ENCODE measurements at places on chromosomes 1 and 21.

DNA sequence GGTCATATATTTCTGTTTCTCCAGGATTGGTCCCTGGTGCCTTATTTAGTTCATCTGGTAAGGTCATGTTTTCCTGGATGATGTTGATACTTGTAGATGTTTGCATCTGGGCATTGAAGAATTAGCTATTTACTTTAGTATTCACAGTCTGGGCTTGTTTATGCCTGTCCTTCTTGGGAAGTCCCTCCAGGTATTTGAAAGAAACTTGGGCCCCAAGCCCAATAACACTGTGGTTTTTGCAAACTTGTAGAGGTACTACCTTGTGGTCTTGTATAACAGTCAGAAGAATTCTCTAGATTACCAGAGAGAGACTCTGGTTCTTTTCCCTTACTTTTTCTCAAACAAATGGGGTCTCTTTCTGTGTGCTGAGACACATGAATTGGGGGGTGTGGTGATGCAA is 251.4 kb upstream of the B3GALT2 start:
- DNase-seq, result no peak

- no peak for DNase-seq
These were observed 81.4 kb upstream of the WLS start for GRCh38 chr1:68313735-68314134.

DNA sequence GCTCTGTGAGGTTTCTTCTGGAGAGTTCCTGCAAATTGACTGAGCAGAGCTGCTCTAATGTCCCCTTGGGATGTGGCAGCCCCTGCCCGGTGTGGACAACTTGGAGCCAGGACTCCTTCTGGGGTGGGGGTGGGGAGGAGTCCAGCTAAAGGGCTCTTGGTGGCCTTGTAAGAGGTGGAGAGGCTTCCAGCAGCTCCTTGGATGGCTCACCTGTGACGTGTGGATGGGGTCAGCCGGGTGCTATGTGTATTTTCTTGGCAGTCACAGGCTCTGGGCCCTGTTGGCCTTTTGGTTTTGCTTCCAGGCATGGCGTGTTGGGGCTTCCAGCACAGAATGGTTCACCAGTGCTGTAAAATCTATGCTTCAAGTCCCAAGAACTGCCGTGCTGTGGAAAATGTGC is 38.2 kb downstream of the TRAPPC10 start:
- DNase-seq, result no peak

GRCh38 chr1:24704411-24705259 is 40.6 kb upstream of the CLIC4 start:
- DNase-seq, result peak; percentile 94

- DNase-seq, result peak; percentile 31
These were observed at the start of gene MARK1 for GRCh38 chr1:220527908-220528678. MARK1 (plus strand) TSS chr1:220528136; CDS start chr1:220528823, 687 bp downstream.

DNA sequence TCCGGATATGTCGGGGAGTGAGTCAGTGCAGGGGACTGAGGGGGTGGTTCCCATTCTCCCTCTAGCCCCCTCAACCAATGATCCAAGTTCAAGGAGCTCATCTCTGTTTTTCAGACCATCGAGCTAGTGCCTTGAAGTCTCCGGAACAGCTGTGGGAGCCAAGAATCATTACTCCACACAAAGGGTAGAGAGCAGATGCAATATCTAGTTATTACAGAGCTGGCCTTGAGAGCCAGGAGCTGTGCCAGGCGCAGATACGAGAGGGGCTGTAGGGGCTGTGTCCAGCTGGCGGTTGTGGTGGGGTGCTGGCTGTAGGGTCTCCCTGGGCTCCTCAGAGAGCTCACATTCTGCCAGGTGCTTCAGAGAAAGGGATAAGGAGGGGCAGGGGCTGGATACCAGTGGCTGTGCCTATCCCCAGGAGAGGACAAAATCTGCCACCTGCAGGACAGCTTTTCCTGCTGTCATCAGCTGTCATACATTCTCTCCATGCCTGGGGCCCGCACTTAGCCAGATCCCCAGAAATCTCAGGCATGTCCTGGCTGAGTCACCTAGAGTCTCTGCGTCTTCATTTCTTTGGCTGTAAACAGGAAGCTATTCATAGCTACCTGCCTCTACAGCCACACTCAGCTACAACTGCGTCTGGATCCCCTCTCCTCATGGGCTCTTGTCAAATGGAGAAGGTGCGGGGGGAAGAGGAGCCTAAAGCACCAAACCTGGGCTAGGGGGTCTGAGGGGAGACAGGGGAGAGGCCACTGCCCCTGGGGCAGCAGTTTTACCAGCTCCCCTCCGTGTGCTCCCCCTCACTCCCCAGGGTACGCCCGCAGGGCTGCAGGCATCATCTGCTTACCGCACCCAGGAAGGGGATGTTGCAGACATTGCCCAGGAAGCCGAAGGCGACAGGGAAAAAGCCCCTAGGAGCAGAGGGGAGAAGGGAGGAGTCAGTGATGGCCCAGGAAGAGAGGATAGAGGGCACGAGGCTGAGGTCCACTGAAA is 2.4 kb upstream of the KISS1 start:
- DNase-seq, result peak; percentile 69

GRCh38 chr1:17865912-17866739 is 111.0 kb downstream of the ACTL8 start:
- DNase-seq, result peak; percentile 86
